ENCODE measurements at places on chromosomes 4 and X. TPM values are rescaled to one million over a fixed set of nuclear protein-coding genes. Genes with fewer than 3 reads are reported as not detected.

The CACNA1F gene
- total RNA-seq, result not detected

The GAGE2A gene
- not detected for total RNA-seq

The MAGEE1 gene
- total RNA-seq, result 1.4 TPM

The AMOT gene
- total RNA-seq, result 5.2 TPM

The RHOXF2B gene
- not detected for total RNA-seq

The FRG2 gene
- total RNA-seq, result not detected

The CLIC2 gene
- total RNA-seq, result 0.15 TPM

The COMMD8 gene
- total RNA-seq, result 30.9 TPM

The TLR3 gene
- 21.8 TPM for total RNA-seq

The SMARCA1 gene
- total RNA-seq, result 40.0 TPM

The TMEM185A gene
- 13.3 TPM for total RNA-seq

The SPANXN4 gene
- total RNA-seq, result not detected

The RASL11B gene
- 0.15 TPM for total RNA-seq

The IL9R gene
- total RNA-seq, result not detected

The ANKRD17 gene
- total RNA-seq, result 92.4 TPM

The SPRY1 gene
- total RNA-seq, result 11.3 TPM

The STOX2 gene
- 7.3 TPM for total RNA-seq

The PGAM4 gene
- total RNA-seq, result not detected

The PF4V1 gene
- not detected for total RNA-seq

The TMPRSS11B gene
- total RNA-seq, result not detected

The GPM6B gene
- total RNA-seq, result 124 TPM

The LRCH2 gene
- 0.34 TPM for total RNA-seq

The IBSP gene
- not detected for total RNA-seq

The NLRP2B gene
- not detected for total RNA-seq

The GRIA3 gene
- total RNA-seq, result under 0.01 TPM

The PIGA gene
- 14.0 TPM for total RNA-seq

The ANXA3 gene
- total RNA-seq, result 6.9 TPM

The ADRA2C gene
- 0.15 TPM for total RNA-seq

The SULT1B1 gene
- not detected for total RNA-seq

The USP9X gene
- 111 TPM for total RNA-seq

The TMEM255A gene
- total RNA-seq, result 7.6 TPM

The STEEP1 gene
- 32.2 TPM for total RNA-seq

The MAGEA4 gene
- total RNA-seq, result not detected

The HS6ST2 gene
- total RNA-seq, result 0.36 TPM

The SSX2 gene
- total RNA-seq, result not detected

The PDE6B gene
- 2.8 TPM for total RNA-seq

The NOX1 gene
- total RNA-seq, result not detected
